ENCODE measurements at places on chromosomes 4 and X.
A peak's percentile ranks its signal among the peaks of the same experiment; 100 is the strongest.

GRCh38 chrX:63363788-63364187 lies 12.7 kb upstream of the SPIN4 start:
- DNase-seq = no peak

DNA sequence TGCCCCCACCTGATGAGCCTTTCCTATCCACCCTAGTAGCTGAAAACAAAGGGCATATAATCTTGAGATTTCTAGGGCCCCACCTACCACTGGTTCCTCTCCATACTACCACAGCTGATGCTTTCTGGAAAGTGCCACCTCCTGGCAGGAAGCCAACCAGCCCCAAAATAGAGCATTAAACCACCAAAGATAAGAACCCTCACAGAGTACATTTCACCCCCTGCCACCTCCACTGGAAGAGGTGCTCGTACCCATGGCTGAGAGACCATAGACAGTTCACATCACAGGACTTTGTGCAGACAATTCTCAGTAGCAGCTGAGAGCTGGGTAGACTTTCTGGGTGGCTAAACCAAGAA lies 94.1 kb downstream of the IRS4 start:
- no peak for DNase-seq

DNA sequence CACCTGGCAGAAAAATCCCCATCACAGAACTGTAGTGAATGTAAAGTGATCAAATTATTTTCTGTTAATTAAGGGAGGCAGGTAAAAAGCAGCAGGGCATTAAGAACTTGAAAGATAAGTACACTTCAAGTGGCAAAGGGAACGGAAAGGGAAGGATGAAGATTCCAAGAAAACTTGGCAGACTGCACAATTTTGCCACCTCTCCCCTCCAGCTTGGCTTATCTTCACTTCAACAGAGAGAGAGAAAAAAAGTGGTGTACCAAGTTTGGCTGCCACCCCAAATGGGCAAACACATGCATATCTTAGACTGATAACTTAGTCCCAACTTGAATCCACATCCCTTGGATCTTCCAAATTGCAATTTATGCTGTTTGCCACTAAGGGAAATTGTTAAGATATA lies 598.1 kb upstream of the ACTRT1 start:
- DNase-seq = no peak

GRCh38 chr4:9771034-9771433 lies 10.4 kb upstream of the DRD5 start:
- DNase-seq = no peak

- no peak for DNase-seq
Measured at GRCh38 chr4:4792466-4792865, 67.0 kb upstream of the MSX1 start.

DNA sequence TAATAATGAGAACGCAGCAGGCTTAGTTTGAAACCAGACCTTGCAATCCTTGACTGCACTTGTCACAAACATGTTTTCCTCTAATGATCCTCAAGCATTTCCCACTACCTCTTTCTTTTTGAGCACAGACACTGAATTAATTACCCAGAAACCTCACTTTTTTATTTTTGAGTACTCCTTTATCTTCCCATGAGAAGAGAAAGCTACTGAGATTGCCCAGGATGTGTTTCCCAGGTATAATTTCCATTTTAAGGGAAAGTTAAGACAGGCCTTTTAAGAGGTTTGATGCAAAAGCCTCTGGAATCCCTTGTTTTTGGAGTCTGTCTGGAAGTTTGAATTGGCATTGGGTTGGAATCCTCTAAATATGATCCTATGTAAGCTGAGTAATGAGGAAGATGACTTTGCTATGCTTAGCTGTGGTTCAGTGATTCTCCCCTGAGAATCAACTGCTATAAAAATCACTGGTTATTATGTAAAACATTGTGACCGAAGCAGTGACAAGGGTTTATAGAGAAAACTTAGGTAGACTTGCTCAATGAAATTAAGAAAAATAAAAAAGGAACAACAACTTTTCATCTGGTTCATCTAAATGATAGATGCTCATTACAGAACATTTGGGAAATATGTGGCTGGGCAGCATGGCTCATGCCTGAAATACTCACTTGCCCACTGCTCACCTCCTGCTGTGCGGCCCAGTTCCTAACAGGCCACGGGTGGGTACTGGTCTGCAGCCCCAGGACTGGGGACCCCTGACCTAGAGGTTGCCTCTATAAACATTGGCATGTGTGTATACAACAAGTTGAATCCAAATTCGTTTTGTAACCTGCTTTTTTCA lies 10.8 kb upstream of the RHOH start:
- no peak for DNase-seq

DNA sequence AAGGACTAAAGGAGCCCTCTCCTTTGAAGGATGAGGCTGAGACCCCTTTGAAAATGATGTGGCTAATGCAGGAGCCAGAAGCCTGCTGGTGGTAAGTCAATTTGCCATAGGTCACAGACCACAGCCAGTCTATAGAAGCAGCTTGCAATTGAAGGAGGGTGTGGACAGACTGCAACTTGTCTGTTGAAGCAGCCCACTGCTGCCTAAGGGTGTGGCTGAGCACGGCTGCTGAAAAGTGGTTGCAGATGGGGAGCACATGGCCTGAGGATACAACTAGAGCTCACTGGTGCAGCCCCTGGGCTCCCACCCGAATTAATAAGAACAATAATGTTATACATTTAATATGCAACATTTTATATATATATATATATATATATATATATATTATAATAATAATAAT lies 11.4 kb upstream of the EXOC1L start:
- no peak for DNase-seq

GRCh38 chr4:89615051-89615450 lies 221.9 kb downstream of the SNCA start:
- no peak for DNase-seq

DNA sequence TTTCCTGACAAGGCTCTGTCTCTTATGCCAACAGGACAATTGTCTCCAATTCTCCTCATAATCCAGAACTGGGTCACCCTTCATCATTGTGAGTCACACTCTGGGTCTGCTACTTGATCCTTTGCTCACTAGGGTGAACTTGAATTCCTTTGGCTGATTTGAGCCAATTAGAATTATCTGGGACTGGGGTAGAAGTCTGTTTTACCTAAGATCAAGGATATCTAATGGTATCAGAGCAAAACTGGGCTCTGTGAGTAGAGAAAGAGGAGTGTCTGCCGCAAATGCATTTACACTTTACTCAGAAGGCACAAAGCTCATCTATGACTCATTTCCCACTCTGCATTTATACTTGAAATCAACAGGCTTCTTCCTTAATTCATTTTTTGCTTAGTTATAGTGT lies 72.6 kb downstream of the PITX2 start:
- DNase-seq = no peak

DNA sequence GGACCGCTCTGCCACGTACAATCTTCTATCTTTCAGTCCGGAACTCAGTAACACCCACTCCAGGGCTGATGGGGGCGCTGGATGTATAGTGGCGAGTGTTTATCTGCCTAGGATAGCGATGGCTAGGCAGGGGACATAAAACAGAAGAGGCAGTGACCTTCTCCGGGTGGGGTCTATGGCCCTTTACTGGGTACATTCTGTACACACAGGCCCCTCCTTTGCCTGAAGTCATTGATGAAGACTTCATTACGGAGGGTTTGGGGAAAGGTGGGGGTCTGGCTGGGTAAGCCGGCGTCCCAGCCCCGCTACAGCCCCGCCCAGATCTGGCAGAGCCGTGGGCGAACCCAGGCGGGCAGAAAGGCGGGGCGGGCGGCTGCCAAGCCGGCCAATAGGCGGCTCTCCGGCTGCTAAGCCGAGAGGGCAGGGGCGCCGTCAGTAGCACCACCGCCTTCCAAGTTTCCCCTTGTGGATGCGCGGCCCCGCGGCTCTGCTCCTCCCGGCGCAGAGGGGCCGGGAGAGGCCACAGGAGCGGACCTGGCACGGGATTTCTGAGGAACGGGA lies at the start of gene CHST7:
CHST7 (plus strand) TSS at position 435 of the 561 bp plus-strand sequence. CDS start 167 bp downstream, outside the sequence.
- peak; percentile 29 for DNase-seq

GRCh38 chr4:85703096-85703495 lies 228.1 kb downstream of the ARHGAP24 start:
- DNase-seq = no peak

DNA sequence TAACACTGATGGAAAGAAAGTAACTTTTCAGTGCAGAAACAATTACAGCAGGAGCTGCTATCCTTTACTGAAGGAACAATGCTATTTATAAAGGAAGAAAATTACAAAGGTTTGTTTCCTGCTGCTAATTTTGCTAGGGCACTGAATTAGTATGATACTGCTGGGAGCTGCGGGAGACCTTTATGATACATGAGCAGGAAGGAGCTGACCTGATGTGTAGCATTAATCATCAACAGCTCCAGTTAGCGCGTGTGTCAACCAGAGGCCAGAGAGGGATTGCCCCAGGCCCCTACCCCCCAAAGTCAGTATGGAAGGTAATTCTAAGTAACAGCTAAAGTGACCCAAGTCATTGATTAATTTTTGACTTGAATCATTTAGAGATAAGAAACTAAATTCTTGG lies 728.9 kb downstream of the PCDH18 start:
- DNase-seq = no peak

DNA sequence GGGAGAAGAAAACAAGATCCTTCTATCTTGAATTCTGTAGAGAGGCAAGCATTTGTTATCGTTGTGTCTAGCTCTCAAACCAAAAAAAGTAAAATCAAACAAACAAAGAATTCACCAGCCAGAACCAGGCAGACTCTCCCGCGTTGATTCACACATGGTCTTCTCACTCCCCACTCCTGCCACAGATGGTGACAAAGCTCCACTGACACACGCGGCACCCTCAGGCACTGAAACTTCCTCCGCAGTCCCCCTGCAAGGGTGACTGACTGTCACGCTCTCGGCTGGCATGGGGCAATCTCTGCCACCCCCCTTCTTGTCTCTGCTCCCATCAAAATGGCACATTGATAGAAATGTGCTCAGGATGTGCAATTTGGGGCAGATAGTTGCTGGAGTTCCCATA lies 304.9 kb downstream of the DHX15 start:
- DNase-seq = no peak

DNA sequence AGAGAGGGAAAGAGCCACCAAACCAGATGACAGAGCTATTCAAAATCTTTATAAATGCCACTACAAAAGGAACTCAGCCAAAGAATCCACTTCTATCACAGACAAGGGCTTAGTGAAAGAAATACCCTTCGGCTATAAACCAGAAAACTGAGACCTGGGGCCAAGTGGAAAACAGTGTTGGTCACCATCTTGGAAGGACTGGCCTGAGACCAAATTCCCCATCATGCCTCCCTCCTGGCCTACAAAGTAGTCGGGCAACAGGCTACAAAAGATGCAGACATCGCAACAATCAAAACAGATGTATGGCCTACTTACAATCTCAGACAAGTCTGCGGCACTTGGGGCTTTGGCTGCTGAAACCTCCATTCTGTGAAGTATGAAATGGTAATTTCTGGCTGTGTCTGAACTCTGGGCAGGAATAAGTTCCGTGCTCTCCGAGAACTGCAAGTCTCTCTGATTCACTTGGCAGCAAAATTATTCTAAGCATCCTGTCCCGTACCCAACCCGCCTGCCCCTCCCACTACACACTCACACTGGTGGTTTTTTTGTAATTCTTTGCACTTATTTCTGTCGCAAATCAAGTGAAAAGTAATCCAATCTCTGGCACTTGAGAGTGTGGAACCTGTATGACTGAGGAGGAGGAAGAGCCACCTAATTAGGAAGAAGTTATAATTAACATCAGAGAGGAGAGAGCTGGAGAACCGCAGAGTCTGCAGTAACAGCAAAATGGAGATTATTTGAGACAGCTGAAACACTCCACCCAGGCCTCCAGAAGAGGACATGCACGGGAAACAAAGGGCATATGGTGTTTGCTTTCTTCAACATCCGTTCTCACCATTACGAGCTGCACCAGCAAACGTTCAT lies 87.8 kb downstream of the SH3KBP1 start:
- DNase-seq = no peak

GRCh38 chr4:42172128-42172790 lies 19.8 kb upstream of the BEND4 start:
- no peak for DNase-seq

DNA sequence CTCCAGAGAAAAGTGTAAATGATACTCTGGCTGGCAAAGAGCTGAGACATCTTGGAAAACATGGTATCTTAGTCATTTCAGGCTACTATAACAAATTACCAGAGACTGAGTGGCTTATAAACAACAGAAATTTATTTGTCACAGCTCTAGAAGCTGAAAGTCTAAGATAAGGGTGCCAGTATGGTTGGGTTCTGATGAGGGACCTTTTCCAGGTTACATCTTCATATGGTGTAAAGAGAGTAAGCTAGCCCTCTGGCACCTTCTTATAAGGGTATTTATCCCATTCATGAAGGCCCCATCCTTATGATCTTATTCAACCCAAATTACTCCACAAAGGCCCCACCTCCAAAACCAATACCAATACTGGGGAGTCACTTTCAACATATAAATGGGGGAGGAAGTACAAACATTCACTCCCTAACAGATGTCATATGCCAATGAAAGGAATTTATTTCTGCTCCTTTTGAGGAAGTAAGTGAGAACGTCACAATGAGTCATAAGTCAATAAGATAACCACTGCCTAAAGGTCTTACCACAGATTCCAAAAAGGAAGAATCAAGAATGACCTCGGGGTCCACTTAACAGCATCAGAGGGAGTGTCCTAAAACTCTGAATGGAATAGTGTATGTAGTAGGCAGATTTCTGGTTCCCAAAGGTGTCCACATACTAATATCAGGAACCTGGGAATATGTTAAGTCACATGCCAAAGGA lies 246.6 kb downstream of the OPHN1 start:
- DNase-seq = no peak

DNA sequence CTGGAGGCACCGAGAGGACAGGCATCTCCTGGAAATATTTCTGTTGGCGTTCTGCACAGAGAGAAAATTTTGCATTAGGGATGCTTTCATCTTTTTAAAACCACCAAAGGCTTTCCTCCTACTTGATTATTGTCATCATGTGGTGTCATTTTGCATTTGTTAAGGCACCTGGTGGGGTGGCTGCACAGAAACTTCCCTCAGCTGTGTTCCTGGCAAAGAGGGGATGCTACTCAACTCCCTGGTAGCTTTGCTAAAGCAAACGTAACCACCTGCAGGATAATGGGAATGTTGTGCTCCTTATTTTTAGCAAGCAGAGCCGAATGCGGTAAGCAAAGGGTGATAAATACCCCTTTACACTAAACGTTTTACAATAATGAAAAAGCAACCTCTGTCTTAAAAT lies 229.8 kb downstream of the STIM2 start:
- DNase-seq = no peak

DNA sequence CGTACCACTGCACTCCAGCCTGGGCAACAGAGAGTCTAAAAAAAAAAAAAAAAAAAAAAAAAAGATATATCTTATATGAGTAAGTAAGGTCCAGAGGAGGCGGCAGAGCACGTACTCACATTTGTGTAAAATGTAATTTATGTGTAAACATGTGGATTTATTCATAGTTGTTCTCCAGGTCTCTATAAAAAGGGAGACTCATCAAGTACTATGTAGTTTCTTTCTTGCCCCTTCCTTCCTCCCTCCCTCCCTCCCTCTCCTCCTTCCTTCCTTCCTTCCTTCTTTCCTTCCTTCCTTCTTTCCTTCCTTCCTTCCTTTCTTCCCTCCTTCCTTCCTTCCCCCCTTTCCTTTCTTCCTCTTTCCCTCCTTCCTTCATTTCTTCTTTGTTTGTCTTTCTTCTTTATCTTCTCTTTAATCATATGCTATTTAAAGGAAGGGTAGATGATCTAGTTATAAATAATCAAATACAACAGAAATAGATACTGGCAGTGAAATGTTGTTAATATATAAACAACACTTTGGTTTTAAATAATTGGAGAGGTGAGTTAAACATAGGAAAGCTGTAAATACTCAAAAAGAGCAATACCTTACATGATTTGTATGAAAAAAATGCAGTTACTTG lies 344.8 kb downstream of the ANK2 start:
- DNase-seq = no peak

GRCh38 chrX:47243351-47243750 lies 10.5 kb downstream of the USP11 start:
- no peak for DNase-seq
